ENCODE measurements at places on chromosomes 16 and 17.

- DNase-seq: no peak
These were observed 168.9 kb upstream of the CIBAR2 start for GRCh38 chr16:85281181-85281580.

DNA sequence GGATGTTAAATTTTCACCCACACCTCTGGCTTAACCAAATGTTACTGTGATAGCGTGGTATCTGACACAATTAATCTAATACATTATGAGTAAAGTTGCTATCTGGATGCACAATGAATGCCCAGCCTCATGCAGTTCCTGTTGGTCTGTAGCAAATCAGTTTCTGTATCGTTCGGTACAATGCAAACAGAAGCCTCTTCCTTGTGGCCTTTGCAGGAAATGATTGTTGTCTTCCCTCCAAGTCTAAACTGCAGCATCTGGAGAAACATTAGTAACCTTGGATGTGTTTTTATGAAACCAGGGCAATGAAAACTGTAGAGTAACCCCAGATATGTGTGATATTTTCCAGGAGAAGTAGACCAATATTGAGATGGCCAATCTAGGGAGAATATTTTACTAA lies 46.8 kb downstream of the CYB561 start:
- no peak for DNase-seq

DNA sequence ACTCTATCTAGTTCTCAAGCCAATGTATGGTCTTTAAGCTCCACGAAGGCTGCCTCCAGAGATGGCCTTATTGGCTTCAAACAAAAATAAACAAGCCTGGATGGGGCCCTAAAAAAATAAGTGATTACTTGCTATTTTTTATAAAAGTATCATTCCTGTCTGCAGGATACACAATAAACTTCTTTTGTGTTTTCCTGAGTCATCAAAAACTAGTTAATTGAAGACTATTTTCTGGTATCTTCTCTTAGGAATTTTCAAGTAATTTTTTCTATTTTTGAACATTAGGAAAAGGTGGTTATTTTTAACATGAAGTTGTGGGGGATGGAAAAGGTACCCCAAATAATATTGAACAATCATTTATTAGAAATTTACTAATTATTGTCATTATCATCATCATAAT lies 213.1 kb upstream of the DYNLRB2 start:
- DNase-seq: no peak

DNA sequence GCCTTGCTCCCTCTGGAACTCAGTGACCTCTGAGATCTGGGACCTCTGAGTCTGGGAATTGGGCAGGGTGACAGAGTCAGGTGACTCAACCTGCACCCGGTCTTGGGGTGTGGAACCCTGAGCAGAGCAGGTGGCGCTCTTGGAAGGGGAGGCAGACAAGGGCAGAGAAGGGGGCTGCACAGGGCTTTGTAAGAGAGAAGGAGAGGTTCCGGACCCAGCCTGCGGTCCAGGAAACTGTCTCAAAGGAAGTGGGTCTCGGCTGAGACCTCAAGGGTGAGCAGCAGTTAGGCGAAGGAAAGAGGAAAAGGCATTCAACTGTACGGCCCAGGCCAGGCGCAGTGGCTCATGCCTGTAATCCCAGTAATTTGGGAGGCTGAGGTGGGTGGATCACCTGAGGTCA lies 10.0 kb upstream of the RIPOR1 start:
- no peak for DNase-seq

DNA sequence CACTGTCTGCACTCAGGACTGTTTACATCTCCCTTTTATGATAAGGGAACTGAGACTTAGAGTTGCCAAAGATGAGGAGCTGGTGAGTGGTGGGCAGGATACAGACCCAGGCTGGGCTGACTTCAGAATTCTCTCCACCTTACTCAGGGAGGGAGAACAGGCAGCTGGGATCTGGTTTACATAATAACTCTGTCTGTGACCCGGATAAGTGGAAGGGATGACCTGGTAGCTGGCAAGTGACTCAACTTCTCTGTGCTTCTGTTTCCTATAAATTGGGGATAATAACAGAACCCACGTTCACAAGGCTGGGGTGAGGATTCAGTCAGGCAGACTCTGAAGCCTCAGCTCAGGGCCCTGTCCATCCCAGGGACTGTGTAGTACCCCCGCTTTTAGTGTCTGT lies 2.6 kb downstream of the SNX20 start:
- no peak for DNase-seq

GRCh38 chr17:62935523-62935922 lies 30.5 kb upstream of the TANC2 start:
- DNase-seq: no peak

GRCh38 chr17:49439673-49440571 lies 25.2 kb upstream of the PHB1 start:
- no peak for DNase-seq

- DNase-seq: no peak
These were observed 100.2 kb downstream of the C16orf78 start for GRCh38 chr16:49473773-49474172.

- DNase-seq: no peak
These were observed 5.8 kb downstream of the PLEKHH3 start for GRCh38 chr17:42670789-42671657.

DNA sequence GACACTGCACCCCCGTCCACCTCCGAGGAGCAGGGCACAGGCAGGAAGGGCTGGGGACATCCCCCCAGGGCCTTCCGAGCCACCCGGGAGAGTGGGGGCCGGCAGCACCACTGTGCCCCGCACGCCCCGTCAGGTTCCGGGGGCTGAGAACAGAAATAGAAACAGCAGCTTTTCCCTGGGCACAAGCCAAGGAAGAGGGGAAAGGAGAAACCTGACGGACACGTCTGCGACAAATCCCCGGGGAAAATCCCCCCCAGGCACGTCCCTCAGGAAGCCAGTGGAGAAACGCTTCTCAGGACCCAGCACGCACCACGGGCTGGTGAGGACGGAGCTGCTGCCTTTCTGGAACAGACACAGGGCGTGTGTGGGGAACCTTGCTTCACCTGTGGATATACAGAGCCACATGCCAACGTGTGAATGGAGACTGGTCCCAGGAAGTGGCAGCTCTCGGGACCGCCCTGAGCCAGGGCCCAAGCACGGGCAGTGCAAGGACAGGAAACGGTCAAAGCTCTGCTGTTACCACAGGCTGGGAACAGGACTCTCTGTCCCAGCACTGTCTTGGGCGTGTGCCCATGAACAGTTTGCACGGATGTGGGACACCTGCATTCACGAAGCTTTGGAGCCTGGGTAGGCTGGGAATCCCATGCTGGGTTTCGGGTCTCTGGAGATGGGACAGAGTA lies 1.2 kb upstream of the TMEM204 start:
- DNase-seq: no peak

GRCh38 chr17:82180776-82181528 lies 31.7 kb downstream of the CCDC57 start:
- no peak for DNase-seq

- no peak for DNase-seq
These were observed 1.0 kb downstream of the UTP4 start for GRCh38 chr16:69133373-69133954.

GRCh38 chr17:35214192-35214591 lies 20.0 kb upstream of the SLC35G3 start:
- no peak for DNase-seq

GRCh38 chr17:2238432-2239169 lies 65.0 kb downstream of the SMG6 start:
- DNase-seq: no peak

DNA sequence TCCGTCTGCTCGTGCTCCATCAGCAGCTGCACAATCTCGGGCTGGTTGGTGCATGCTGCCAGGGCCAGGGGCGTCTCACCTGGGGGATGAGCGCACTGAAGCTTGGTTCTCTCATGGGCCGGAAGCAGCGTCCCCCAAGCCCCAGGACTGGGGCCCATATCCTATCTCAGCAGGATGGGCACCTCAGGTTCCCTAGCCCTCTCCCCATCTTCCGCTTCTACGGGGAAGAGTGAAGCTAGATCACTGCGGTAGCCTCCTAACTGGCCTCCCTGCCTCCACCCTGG lies 24.8 kb downstream of the TRPV3 start:
- DNase-seq: no peak

GRCh38 chr17:7043497-7044198 lies at the start of gene SLC16A11:
Gene SLC16A11 (minus strand): TSS chr17:7044092. CDS start chr17:7043513, 579 bp downstream.
- DNase-seq: no peak

DNA sequence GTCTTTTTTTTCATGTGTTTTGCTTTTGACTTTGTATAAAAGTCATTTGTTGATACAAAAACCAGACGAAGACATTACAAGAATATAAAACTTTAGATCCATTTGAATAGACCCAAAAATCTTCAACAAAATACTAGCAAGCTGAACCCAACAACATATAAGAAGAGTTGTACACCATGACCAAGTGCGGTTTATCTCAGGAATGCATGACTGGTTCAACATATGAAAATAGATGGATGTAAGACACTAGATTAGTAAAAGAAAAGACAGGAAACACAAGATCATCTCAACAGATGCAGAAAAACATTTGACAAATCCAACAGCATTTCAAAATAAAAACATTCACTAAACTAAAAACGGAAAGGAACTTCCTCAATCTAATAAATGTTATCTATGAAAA lies 69.0 kb downstream of the TBC1D16 start:
- no peak for DNase-seq

- DNase-seq: no peak
These were observed 17.2 kb downstream of the TMEM114 start for GRCh38 chr16:8572919-8573724.

DNA sequence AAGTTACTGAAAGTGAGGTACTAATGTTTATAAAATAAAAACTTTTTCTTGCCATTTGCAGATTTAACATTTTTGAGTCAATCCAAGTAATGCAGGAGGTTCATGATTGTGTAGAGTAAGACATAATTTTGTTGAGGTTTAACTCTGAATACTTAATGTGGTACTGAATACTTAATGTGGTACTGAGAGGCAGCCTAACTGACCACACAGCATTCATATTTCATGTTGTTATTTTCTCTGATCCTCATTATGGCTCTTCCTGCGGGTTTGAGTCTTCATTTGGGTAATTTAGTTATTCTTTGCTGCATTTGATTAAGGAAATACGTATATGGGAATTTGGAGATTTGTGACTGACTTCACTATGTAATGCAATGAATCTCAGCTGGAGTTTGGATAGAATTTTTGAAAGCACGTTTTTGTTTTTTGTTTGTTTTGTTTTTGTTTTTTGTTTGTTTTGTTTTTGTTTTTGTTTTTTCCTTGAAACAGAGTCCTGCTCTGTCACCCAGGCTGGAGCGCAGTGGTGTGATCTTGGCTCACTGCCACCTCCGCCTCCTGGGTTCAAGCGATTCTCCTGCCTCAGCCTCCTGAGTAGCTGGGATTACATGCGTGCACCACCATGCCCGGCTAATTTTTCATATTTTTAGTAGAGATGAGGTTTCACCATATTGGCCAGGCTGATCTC lies 3.8 kb downstream of the SF3B3 start:
- DNase-seq: no peak

DNA sequence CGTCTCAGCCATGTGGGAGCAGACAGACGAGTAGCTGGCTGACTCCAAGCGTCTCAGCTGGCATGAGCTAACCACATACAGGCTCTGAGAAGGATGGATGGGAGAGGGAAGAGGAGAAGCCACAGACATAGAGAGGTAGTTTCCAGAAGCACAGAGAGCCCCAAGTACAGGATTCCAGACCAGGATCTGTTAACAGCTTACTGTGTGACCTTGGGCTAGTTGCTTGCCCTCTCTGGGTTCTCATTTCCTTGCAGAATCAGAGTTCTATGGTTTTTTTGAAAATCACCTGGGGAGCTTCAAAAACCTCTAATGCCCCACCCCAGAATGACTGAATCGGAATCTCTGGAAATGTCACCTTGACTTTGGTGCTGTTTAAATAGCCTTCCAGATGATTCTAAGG lies 60.2 kb downstream of the ABCC6 start:
- no peak for DNase-seq

DNA sequence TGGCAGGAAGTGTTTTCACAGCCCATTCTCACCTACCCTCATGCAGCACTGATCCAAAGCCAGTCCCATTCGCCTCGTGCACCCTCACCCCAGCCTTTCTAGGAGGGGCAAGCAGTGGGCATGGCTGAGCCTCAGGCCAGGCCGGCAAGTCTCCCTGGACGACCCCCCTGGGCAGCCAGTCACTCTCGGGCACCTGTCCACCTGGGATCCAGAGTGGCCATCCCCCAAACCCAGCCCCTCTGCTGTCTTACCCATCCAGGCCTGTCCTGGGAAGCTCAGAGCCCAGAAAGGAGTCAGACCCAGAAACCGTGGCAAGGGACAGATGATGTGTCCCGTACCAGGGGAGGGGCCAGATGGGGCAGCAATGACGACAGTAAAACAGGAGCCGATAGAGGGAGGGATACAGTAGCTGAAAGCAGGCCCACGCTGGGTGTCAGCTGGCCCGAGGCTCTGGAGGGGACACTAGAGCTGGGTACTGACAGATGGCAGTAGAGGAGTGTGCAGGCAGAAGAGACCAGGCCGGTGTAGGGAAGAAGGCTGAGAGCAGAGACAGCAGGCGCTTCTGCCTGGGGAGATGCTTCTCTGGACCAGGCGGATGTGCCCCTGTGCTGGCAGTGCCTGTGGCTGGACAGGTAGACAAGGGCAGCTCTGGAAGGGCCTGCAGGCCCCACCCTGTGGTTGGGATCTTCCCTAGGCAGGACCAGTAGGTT lies 5.8 kb downstream of the CMTM3 start:
- DNase-seq: no peak

GRCh38 chr17:10105513-10106001 lies 92.8 kb downstream of the GAS7 start:
- no peak for DNase-seq

DNA sequence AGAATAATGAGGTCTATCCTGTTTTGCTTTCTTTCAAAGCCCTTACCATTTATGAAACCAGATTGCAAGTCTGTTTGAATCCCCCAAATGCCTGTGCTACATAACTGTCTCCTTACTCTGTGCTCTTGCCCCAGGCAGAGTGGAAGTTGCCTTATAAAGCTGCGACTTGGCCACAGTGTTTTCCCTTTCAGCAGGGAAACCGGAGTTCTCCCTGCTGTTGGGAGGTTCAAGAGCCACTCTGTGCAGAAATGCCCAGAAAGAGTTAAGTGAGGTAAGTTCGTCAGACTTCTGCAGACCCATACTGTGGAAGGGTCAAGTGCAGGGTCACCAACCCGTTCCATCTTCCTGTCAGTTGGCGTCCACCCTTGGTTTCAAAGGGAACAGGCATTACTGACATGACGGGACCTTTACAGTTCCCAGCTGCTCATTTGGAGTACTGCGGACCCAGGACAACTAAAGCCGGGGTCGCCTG lies 508.9 kb downstream of the WWOX start:
- DNase-seq: no peak

DNA sequence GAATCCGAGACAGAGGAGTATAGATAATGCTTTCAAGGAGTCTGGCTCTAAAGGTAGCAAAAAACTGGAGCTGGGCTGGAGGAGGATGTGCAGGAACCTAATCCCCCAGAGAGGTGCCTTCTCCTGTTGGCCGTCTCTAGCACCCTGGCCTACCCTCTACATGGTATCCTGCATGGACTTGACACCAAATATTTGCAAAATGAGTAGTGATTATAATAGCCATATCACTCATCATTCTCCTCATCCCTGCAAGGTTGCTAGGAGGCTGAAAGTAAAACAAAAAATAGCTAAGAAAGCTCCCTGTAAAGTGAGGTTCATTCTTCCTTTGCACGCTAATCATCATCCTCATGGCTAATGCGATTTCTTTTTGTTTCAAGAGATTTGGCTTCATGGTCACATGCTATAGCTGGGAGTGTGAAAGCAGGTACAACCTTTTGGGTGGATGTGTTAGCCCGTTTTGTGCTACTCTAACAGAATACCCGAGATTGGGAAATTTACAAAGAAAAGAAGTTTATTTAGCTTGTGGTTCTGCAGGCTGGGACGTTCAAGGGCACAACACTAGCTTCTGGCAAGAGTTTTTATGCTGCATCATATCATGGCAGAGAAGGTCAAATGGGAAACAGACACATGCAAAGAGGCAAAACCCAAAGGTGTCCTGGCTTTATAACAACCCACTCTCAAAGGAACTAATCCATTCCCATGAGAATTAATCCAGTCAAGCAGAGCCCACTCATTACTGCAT lies 27.1 kb upstream of the CIITA start:
- no peak for DNase-seq

Measured in stimulated activated CD4-positive, alpha-beta T cell treated with anti-CD3 and anti-CD28 coated beads, TNF-alpha, amount 100 ng/mL, for 4 hours (primary cell).